Stimulated activated CD4-positive, alpha-beta T cell treated with anti-CD3 and anti-CD28 coated beads, Interleukin-2, amount 100 ng/mL, for 24 hours (primary cell): ENCODE measurements at places on chromosomes 1 and 21.

DNA sequence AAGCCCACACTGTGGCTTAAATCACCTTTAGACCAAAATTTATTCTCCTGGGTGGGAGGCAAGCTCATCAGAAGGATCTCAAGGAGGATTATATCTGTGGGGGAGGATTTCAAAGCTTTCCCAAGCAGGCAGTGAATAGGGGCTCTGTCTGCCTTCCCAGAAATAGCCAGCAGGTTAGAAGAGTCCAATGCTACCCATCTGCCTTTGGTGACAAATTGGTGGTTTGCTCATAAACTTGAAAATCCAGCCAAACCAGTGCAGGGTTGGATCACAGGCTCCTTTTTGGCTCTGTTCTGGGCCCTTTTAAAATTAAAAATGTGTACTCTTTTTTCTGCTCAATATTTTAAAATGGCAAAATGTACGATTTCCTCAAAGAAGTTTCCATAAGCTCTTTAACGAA is 118.9 kb upstream of the ZC3H11B start:
- no peak for DNase-seq

DNA sequence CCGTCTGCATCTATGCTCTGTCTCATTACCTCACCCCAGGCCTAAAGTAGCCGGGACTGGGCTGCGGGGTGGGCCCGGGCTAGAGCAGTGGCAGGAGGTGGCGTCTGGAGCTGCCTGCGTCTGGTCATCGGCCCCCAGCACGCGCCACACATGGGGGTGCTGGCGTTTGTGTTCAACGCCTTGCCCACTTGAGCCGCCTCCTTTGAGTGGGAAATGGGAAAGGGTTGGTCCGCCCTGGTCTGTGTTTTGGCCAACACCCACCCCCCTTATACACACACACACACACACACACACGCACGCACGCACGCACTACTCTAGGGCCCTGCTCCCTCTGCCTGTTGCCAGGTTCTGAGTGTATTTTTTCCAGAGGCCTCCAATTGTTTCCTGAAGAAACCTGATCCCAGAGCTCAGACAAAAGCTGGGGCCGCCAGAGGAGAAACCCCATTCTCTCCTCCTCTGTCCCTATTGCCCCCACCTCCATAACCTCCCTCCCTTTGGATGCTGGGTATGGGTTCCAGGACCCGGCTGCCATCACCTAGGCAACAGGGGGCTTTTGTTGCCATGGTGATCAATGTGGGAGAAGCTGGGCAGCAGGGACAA is 10.1 kb downstream of the VANGL2 start:
- no peak for DNase-seq

DNA sequence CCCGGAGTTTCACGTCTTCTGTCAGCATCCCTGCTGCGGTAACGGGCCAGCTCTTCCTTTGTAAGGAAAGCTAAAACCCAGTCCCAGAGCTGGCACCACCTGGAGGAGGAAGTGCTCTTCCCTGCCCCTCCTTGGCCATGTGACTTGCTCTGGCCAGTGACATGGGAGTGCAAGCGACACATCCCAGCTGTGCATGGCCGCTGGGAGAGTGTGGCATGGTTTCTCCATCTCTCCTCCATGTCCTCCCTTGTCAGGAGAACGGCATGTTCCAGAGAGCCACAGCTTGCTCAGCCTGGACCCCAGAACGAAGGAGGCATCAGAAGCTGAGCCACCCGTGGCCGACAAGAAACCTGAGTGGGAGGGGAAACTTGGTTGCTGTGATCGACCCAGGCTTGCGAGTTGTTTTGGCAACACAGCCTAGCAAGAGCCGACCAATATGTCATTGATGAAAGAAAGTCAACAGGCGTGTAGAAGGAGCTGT is 2.7 kb upstream of the PRXL2B start:
- DNase-seq = no peak

DNA sequence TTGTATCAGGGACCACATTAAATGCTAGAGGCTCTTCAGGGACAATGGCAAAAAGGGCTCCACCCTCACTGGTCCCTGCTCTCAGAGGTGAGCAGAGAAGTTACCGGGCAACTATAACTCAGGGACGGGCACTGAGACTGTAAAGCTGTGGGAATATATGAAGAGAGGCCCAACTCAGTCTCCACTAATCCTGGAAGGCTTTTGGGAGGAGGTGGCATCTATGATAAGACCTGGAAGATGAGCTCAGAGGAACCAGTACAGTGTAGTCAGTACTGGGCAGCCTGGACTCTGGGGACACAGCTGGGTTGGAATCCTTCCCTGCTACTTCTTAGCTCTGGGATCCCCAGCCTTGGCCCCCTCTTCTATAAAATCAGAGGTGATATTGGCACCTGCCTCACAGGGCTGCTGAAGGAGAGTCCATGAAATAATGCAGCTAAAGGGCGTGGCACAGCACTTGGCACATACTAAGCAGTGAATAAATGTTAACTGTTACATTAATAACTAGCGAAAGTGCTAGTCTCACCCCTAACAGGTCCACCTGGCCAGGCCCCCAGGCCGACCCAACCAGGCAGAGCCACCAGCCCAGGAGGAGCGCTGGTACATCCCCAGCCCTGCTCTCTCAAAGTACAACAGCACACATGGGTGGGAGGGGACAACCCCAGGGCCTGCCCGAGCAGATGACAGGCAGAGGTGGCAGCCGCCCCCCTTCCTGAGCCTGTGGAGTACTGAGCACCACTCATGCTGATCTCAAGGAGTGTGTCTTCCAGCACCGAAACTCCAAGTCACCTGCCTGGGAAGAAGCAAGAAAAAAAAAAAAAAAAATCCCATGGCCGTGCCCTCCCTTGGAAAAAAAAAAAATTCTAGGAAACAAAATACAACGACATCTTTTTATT is 62.7 kb downstream of the CASZ1 start:
- peak; percentile 65 for DNase-seq

GRCh38 chr1:33984906-33985565 is 121.2 kb downstream of the HMGB4 start:
- DNase-seq = no peak

- no peak for DNase-seq
Measured at GRCh38 chr1:227437495-227438008, 119.3 kb upstream of the CDC42BPA start.

DNA sequence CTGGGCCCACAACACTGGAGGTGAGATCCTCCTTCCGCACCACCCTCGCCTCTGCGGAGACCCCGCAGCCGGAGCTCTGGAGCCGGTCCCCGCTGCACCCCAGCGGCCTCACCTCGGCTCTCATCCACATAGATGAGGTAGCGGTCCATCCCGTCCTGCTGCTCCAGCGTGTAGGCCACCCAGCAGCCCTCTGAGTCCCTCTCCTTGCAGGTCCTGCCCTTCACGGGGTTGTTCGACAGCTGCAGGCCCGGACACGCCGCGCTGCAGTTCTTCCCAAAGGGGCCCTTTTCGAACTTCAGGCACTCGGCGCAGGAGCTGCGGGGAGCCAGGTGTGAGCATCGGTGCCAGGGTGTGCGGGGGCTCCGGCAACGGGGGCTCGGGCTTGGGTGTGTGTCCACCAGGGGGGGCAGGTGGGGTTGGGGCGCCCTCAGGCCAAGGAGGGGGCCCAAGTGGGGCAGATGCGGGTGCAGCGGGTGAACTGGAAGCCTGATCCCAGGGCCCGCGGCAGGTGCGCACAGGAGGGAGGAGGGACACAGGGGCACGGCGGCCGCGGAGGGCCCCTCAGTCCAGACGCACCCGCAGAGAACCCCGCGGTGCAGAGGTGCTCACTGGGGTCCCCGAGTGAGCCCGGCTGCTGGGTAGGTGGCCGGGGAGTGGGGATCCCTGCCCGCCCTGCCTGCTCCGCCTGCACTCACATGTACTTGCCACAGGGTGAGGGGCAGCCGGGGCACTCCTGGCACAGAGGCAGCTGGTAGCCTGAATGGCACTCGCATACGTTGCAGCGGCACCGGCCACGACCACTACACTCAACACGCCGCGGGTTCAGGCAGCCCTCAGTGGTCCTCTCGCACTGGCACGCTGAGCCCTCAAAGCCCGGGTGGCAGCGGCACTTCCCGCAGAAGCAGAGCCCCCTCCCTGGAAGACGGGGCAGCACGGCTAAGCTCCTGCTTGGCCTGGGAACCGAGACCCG is 15.4 kb upstream of the PTTG1IP start:
- no peak for DNase-seq

- DNase-seq = no peak
Measured at GRCh38 chr1:76262601-76263000, 188.1 kb downstream of the ST6GALNAC3 start.

DNA sequence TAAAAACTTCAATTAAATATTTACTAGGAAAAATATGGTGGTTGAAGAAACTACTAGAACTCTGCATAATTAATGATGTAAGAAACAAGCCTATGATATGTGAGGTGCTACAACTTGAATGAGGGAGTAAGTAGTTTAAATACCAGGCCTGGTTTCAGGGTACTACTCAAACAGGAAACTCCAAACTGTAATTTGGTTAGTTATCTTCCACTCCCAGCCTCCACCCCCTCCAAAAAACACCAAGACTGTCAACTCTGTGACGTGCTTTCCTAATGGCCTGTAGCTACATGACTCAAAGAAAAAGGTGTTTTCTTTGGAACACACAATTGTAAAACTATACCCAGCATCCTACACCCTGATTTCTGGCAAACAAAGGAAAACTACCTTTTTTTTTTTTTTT is 55.9 kb upstream of the RCC1 start:
- DNase-seq = peak; percentile 11

DNA sequence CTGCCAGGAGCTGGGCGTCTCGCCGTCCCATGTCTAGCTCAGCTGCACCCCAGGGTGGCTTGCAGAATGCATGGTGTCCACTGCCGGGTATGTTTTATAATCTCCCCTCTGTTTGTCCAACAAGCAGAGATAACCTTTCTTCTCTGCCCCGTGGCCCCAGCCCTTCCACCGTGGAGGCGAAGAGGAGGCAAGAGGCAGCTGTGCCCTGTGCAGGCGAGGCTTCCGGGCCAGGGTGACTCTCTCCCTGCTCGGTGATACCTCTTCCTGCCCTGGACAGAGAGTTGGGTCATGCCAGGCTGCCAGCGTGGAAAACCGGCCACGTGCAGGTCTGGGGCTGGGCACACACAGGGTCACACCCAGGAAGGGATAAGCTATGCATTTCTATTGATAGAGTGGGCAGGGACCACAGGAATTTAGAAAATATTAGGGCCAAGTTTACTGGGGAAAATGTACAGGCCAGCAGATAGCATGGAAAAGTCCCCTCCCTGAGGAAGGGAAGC is at the start of gene TFF2:
Gene TFF2, minus strand, starts transcription at position 68 of the 500 bp plus-strand sequence. Its CDS starts 37 bp downstream, at position 31.
- DNase-seq = no peak

GRCh38 chr1:74399249-74399648 is 113.2 kb downstream of the LRRC53 start:
- no peak for DNase-seq

DNA sequence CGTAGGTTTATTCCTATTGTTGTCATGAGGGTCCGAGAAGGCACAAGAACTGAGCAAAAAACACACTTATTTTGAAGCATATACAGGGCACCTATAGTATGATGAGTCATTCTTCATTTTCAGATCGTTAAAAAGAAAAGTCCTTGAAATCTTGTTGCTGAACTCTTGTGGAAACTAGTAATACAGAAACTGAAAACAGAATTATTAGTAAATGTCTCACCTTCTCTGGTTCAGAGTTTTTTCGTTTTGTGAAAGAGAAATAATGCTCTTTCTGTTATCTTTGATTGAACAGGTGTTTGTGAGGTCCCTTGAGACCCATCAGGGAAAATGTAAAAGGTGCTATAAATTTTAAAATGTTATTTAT is 102.0 kb upstream of the COA6 start:
- no peak for DNase-seq

- DNase-seq = no peak
Measured at GRCh38 chr1:24992761-24993211, 62.7 kb upstream of the RUNX3 start.

GRCh38 chr21:27480841-27481261 is 514.0 kb upstream of the ADAMTS5 start:
- DNase-seq = no peak

DNA sequence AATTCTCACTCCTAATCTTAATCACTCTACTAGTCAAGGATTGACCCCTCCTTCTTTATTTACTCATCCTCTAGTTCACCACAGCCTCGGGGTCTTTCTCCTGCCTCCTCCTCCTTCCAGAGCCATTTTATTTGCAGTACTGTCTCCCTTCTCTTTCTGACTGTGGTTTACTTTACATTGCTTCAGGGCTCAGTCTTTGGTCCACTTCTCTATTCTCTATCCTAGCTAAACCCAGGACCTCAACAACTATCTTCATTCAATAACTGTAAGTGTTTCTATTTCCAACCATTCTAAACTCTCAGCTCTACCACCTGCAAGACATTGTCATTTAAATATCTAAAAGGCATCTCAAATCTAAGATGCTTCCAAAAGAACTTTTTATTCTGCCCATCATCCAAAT is 493.8 kb downstream of the TTLL7 start:
- DNase-seq = no peak

GRCh38 chr1:6348511-6349191 is 44.9 kb downstream of the ACOT7 start:
- DNase-seq = peak; percentile 30

- DNase-seq = no peak
Measured at GRCh38 chr1:216168546-216168945, 254.7 kb downstream of the USH2A start.

DNA sequence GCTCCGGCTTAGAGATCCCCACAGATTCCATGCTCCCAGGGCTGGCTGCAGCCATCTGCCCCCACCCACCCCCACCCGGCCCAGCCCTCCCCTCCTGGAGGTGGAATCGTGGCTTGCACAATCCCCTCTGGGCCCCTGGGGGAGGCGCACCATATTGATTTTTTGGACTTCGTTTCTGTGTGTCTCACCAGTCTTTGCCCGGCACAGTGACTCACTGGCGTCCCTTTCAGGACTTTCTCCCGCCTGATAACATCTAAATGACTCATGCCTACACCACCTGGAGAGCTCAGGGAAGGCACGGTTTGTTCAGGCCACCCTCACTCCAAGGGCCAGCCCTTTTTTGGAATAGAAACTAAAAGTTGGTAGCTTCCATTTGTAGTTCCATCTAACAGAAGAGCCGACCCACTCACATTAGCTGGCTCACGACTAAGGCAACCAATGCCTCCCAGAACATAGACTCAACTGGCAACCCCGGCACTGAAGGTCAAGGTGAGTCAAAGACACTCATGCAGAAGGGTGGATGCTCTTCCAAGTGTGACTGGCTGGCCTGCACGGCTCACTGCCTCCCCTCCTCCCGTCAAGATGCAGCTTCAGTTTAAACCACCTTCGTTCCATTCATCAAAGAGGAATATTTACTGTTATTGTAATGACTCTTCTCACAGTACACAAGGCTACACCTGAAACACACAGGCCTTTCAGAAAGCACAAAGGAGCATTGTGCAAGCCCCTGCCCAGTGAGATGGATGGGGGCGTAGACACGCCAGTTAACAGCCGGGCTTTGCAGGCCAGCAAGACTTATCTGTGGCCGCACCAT is 18.1 kb upstream of the ETS2 start:
- DNase-seq = no peak

DNA sequence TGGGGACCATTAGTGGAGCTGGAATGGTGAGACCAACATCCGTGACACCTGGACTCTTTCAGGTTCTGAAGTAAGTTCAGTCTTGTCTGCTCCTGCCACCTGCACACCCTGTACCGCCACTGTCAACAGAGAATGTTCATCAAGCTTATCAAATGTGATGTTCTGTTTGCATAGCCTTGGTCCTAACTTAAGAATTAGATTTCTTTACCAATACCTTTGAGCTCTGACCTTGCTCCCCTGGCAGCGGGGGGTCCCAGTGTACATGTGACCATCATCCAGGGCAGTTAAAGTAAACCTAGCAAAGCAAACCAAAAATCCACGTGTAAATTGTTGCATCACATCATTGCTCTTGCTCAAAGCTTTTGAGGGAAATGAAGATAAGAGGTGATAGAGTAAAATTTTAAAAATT is 14.5 kb downstream of the SLC25A33 start:
- no peak for DNase-seq

GRCh38 chr1:50930965-50931737 is 28.9 kb downstream of the FAF1 start:
- DNase-seq = peak; percentile 23

GRCh38 chr1:65395887-65396612 is 24.4 kb upstream of the LEPR start:
- no peak for DNase-seq
